ENCODE measurements at places on chromosomes 2 and 18.

- DNase-seq = no peak
Observed at GRCh38 chr2:24163601-24164000, 11.3 kb upstream of the FAM228A start.

DNA sequence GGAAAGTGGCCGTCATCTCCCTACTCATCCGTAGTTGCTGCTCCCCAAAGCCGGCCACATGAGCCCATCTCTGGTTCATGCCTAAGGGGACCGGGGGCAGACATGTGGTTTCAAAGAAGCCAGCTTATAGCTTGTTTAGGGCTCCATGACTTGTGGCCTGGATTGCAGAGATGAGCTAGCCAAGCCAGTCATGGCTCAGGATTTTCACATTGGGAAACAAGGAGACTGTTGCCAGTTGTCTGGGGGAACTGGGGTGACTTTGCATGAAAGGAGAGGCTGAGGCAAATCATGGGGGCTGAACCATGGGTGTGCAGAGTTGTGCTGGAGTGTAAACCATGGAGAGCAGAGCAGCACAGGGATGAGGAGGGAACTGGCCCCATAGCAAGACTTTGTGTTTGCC is 183.0 kb upstream of the APCDD1 start:
- no peak for DNase-seq

DNA sequence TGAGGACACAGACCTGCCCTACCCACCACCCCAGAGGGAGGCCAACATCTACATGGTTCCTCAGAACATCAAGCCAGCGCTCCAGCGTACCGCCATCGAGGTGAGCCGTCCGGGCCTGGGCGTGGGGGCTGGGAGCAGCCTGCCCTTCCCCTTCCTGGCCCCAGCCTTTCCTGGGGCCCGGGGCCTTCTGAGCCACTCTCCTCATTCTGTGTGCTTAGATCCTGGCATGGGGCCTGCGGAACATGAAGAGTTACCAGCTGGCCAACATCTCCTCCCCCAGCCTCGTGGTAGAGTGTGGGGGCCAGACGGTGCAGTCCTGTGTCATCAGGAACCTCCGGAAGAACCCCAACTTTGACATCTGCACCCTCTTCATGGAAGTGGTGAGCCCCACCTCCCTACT is 157.9 kb downstream of the DYSF start:
- no peak for DNase-seq

DNA sequence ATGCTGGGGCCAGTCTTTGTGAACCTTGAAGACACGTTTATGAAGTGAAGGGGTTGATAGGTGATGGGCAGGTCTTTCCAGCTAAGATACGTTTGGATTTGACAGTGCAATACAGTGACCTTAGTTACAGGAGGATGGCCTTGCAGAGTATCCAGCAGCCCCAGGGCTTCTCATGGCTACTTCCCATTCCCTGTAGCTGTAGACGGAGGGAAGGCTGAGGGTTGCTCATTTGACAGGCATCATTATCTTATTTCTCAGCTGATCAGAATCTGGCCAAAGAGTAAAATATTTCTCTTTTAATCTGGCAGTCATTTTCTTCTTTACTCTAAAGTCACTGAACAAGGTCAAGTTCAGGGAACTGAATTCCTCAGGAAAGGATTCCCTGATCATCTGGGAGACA is 85.1 kb upstream of the RMDN2 start:
- DNase-seq = no peak

DNA sequence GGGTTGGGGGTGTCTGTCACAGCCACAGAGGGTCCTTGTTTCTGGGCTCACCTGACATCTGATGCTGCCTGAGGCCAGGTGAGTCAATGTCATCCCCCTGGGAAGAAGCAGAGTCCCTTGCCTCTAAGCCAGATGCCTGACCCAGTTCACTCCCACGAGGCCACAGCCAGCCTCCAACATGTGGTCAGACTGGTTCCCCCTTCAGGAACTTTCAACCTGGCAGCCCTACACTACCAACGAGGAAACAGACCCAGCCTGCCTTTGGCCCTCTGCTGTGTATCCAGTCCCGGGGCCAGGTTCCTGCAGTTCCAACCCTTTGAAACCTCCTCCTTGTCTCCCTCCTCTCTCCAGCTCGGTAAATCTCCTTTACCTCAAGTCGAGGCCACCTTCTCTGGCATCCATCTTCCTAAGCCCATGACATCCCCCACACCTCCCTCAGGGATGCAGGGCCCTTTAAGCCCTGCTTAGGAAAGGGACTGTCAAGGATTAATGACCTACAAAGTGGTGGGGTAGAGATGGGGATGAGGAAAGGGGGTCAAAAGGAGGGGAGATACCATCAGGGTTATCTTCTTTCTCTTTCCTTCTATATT is 49.2 kb upstream of the SMAD2 start:
- peak; percentile 97 for DNase-seq

- no peak for DNase-seq
Observed at GRCh38 chr18:44841752-44842587, 161.3 kb downstream of the SETBP1 start.

DNA sequence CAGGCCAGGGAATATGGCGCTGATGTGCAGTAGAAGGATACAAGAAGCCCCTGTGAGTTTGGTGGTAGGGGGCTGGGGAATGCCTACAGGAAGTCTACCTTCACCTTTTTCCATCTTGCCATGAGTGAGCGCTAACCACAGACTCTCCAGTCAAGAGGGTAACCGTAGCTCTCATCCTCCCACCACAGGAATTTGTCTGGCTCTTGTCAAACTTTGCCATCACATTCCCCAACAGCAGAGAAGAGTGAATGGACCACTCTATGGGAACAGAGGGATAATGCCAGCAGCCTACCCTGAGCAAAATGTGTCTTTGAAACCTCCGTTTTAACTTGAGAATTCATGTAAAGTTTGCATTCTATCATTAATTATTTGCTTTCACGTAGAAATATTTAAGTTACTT is 168.3 kb downstream of the NRP2 start:
- no peak for DNase-seq

- peak; percentile 3 for DNase-seq
Observed at GRCh38 chr2:71789556-71790204, 336.3 kb downstream of the DYSF start.

DNA sequence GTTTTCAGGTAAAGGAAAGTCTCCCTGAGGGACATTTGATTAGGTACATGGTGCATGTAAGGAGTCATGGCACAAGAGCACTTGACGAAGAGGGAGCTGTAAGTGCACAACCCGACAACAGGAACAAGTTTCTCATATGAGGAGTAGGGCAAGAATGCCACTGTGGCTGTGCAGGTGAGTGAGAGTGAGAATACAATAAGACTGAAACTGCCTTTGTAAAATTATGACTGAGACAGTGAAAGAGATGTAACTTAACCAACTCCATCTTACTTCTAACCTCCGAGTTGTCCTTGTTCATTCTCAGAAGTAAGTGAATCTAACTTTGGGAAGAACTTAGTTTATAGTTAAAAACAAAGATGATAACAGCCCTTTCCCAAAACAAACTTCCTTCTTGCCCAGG is 1025.8 kb upstream of the CNTNAP5 start:
- DNase-seq = no peak

- no peak for DNase-seq
Observed at GRCh38 chr2:59461127-59461526, 1092.3 kb downstream of the BCL11A start.

- DNase-seq = peak; percentile 94
Observed at GRCh38 chr2:62330959-62331358, 135.0 kb downstream of the B3GNT2 start.

DNA sequence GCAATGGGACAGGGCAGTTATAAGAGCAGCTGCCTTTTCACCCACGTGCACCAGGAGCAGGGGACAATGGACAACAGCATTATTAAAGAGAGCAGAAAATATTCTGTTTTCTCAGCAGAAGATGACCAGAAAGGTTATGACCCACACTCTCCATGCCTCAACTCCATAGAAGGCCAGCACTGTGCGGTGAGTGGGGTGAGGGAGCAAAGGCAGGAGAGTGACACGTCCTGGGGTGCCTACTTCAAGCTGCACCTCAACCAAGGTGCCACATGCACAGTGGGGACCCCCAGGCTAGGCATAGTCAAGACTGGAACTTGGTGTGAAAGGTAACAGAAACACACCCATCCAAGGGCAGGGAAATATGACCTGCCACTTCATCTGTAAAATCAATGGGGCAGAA is 50.4 kb downstream of the POLR1A start:
- no peak for DNase-seq

DNA sequence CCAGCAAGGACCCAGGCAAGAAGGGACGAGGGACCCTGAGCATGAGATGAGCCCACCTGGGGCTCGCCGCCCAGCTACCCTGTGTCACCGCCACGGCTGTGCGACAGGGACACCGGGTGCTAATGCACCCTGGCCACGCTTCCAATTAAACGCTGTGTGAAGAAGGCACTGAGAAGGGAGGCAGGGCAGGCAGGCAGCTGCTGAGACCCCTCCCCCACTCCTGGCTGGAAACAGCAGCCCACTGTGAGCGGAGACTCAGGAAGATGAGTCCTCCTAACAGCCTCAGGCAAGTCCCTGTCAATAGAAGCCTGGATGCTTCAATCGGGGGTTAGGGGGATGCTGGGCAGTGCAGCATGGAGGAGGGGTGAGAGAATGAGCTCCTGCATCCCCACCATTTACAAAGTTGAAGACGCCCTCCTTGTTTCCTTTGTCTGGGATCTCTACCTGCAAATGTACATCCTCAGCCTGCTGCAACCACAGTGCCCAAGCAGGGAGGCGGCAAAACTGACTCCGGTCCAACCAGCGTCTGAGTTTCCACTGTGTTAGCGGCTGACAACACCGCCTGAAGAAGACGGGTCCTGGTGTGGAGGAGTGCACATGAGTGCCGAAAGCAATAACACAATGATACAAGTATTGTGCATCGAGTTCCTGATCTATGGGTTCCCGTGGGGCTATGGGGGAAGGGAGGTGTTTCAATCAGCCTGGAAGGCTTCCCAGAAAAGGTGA is 12.8 kb downstream of the TMEM163 start:
- DNase-seq = no peak

- DNase-seq = no peak
Observed at GRCh38 chr2:128490881-128491691, 172.4 kb upstream of the HS6ST1 start.

GRCh38 chr18:13909141-13909940 is 6.0 kb downstream of the MC2R start:
- DNase-seq = no peak

DNA sequence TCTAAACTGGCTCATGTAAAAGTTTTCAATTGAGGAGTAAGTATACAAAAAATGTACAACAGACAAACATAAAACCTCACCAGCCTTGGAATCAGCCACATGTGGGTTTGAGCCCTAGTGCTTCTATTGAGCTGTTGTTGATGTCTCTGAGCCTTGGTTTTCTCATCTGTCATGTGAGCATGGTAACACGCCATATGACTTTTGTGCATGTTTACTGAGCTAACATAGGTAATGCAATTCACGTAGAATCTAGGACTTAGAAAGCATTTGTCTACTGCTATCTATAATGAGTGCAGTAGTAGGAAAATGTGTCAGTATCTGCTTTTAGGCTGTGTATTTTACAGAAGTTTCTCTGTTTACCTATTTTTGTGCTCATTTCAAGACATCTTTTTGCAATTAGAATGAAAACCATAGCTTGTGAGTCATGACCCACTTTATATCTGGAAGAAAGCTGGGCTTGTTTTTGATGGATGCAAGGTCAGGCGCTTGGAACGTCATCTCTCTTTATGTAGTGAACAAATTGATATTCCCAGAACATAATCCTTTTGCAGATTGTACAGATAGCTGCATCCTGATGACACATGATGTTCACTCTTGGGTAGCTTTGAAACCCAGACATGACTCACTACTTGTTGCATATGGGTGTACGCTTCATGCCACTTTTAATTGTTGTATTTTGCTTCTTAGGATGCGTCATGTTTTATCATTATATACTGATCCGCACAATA is 94.3 kb downstream of the RNF144A start:
- DNase-seq = no peak

- peak; percentile 18 for DNase-seq
Observed at GRCh38 chr2:145861940-145862339, 1342.0 kb upstream of the ZEB2 start.

GRCh38 chr2:238787501-238787900 is 60.4 kb upstream of the TWIST2 start:
- DNase-seq = no peak

GRCh38 chr2:23649819-23650218 is 264.8 kb downstream of the KLHL29 start:
- no peak for DNase-seq

DNA sequence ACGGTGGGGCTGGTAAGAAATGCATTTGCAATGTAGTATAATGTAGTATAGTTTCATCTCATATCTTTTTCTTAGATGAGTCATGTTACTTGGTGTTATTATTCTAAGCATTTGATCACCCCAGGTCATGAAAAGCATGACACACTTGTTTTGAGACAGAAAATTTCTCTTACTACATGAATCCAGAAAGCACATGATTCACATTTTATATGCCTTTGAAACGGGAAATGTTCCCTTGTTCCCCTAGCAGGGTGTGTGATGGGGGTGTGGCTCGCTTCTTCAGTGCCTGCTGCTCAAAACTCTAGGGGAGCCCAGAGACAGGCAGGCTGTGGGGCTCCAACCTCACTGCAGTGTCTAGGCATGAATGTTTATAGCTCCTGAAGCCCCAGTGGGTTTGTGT is 116.0 kb upstream of the RAB27B start:
- DNase-seq = no peak

DNA sequence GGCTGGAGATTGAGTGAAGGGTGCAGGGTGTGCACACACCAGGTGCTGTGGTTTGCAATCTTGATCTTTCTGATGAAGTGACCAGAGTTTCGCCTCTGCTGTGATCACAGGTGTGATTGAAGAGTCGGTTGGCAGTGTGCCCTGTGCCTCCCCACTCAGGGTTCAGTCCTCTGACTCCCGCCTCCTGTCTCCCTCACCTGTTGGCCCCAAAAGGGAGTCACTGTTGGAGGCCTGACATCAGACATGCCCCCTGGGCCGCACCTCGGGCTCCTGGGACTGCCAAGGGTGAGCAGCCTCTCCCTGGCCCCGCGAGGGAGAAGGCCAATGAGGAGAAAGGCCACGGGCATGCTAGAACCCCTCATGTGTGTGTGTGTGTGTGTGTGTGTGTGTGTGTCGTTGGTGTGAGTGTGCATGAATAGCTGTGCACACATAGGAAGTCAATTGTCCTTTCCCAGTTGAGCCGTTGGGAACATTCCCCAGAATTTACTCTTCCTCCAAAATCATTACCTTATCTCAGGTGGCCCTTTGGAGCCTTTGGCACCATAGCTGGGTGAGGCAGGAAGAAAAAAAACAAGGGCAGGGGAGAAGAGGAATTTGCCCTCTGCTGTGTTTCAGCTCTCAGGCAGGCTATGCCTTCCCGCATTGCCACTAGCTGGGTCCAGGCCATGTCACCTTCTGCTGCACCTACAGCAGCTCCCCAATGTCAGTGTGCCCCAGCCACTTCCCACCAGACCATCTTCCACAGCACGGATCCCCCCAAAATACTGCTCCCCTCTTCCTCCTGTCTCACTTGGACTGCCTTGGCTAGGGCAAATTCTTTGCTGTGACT is 78.1 kb upstream of the LAPTM4A start:
- no peak for DNase-seq

DNA sequence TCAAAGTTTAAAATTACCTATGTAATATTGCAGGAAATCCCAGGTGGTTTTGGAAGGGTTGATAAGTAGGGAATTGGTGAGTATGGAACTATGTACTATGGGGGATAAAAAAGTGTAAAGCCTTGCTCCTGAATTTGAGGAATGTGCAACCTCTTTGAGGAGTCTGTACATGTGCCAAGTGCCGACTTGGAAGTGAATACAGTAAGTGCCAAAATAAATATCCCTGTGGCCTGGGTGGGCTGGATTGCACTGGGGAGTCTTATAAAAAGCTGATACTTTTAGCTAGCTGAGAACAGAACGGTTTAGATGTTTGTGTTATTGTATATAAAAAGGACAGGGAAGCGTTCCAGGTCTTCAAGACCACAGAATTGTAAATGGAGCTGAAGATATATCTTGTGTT is 317.1 kb upstream of the LRRTM1 start:
- DNase-seq = no peak
